Right renal pelvis (tissue), 4 donors: ENCODE measurements at places on chromosomes 7 and 10. TPM values are rescaled to one million over a fixed set of nuclear protein-coding genes. Genes with fewer than 3 reads are reported as not detected.

DNA sequence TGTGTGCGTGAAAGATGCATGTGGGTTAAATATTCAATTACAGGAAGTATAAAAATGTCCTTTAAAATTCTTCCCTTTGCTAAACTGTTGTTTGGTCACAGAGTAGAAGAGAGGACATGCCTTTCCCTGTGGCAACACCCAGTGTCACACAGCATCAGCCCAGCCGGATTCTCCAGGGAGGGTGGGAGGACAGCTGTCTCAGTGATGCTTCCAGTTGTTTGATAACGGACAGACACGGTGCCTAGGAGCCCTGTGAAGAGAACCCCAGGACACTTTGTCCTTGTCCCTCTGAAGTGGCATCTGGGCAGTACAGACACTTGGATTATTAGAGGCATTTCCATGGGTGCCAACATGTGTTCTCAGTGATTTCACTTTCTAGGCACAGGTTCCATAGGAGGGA is 306.6 kb upstream of the LRGUK start:
- DNase-seq = no peak

DNA sequence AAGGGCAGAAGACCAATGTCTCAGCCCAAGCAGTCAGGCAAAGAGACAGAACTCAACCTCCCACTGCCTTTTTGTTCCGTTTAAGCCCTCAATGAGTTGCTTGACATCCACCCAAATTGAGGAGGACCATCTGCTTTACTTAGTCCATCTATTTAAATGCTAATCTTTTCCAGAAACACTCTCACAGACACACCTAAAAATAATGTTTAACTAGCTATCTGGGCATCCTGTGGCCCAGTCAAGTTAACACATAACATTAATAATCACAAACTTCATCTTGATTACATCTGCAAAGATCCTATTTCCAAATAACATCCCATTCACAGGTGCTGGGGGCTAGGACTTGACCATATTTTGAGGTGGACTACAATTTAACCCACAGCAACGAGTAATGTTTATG is 115.7 kb downstream of the RAB11FIP2 start:
- no peak for DNase-seq

Gene FZD8
- 16.4 TPM for polyA plus RNA-seq

Gene LFNG
- 30.9 TPM for polyA plus RNA-seq
